ENCODE measurements at places on chromosomes 7 and 10. TPM values are rescaled to one million over a fixed set of nuclear protein-coding genes. Genes with fewer than 3 reads are reported as not detected.

The GTF2I gene
- 119 TPM for total RNA-seq

The ACTA2 gene
- total RNA-seq = 17.0 TPM

GRCh38 chr7:101377189-101377736 is 14.6 kb downstream of the COL26A1 start:
- DNase-seq = no peak

DNA sequence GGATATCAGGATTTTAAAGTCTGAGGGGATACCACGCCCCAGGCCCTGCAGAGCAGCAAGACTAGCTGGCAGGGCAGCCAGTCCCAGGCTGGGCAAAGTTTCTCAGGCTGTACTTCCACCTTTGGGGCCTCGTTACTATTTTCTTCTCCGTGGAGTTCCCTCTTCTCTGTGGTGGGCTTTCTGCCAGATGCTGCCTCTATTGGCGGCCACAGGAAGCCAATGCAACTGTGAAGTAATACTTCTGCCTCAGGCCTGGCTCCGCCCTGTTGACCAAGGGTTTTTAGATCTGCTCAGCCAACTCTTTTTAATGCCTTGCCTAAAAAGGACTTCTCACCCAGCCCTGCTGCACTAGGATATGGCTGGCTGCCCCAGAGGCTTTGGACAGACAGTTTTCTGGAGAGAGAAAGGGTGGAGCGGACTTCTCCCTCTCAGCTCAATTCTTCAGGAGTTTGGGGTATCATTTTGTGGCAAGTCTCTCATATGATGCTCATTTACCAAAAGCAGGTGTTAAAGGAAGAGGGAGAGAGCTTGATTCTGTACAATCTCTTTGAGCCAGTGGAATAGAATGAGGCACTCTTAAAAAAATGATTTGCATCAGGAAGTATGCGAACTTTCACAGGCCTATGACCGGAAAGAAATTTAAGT is 67.4 kb downstream of the HHEX start:
- peak; percentile 72 for DNase-seq

DNA sequence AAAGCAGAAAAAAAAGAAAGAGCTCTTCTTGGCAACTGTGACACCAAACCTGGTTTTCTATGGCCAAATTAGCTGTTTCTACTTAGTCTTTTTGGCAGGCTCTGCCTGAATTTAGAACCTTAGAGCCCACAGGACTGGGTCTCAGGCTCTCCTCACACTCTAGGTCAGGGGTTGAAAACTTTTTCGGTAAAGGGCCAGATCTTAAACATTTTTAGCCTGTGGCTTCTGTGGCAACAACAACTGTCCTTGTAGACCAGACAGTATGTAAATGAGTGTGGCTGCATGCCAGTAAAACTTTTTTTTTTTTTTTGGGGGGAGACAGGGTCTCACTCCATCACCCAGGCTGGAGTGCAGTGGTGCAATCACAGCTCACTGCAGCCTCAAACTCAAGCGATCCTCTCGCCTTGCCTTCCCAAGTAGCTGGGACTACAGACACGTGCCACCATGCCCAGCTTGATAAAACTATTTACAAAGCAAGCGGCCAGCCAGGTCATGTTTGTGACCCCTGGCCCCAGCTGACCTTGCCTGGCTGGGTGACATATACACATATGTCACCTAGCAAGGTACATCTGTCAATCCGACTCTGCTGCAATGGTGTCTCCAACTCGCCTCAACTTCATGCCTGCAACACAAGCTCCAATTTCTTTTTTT is 17.4 kb downstream of the KPNA7 start:
- DNase-seq = peak; percentile 91

Measured in left lobe of liver (tissue), 2 donors.